ENCODE measurements at places on chromosomes 16 and 17. TPM values are rescaled to one million over a fixed set of nuclear protein-coding genes. Genes with fewer than 3 reads are reported as not detected.

- no peaks in the 10 kb centered on the region for H3K4me1 ChIP-seq
- no peaks in the 10 kb centered on the region for H3K27me3 ChIP-seq
- no peak overlapping the region for H3K4me3 ChIP-seq
- no peak overlapping the region for H3K27ac ChIP-seq
- H3K36me3 ChIP-seq: peaks cover 13% of the 10 kb centered on the region
Measured at GRCh38 chr16:88835818-88836217, 20.9 kb downstream of the GALNS start.

GRCh38 chr17:74892013-74892841, 1.2 kb downstream of the FADS6 start:
- no peaks in the 10 kb centered on the region for H3K4me1 ChIP-seq
- peaks cover 27% of the 10 kb centered on the region for H3K27me3 ChIP-seq
- no peak for DNase-seq
- H3K27ac ChIP-seq: no peak overlapping the region
- H3K36me3 ChIP-seq: no peaks in the 10 kb centered on the region
- peak overlapping the region; percentile 60 for H3K4me3 ChIP-seq

DNA sequence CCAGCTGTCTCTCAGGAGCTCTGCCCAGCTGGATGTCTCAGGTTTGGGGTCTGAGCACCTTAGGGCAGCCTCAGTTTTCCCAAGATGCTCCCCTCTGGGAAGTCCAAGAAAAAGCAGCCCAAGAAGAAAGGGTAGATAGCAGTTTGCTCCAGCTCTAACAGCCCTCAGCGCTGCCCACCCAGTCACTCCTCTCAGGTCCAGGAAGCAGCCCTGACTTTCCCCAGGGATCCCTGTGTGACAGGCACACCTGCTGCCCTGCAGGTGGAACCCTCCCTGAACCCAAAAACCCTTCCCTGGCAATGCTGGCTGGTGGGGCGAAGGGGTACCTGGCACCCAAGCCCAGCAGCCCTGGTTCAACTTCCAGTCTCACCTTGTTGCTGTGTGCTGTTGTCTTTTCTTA, 48.1 kb downstream of the BEAN1 start:
- DNase-seq: no peak
- H3K4me3 ChIP-seq: no peak overlapping the region
- no peaks in the 10 kb centered on the region for H3K36me3 ChIP-seq
- no peaks in the 10 kb centered on the region for H3K27me3 ChIP-seq
- no peak overlapping the region for H3K27ac ChIP-seq

- no peaks in the 10 kb centered on the region for H3K27me3 ChIP-seq
- no peaks in the 10 kb centered on the region for H3K36me3 ChIP-seq
- H3K4me1 ChIP-seq: no peaks in the 10 kb centered on the region
- no peak for DNase-seq
- H3K27ac ChIP-seq: no peak overlapping the region
- H3K4me3 ChIP-seq: no peak overlapping the region
Measured at GRCh38 chr17:79866791-79867518, 27.7 kb upstream of the CBX4 start.

GRCh38 chr17:82435103-82435502, 15.4 kb downstream of the CYBC1 start:
- no peak overlapping the region for H3K27ac ChIP-seq
- no peaks in the 10 kb centered on the region for H3K4me1 ChIP-seq
- H3K4me3 ChIP-seq: no peak overlapping the region
- no peaks in the 10 kb centered on the region for H3K27me3 ChIP-seq

DNA sequence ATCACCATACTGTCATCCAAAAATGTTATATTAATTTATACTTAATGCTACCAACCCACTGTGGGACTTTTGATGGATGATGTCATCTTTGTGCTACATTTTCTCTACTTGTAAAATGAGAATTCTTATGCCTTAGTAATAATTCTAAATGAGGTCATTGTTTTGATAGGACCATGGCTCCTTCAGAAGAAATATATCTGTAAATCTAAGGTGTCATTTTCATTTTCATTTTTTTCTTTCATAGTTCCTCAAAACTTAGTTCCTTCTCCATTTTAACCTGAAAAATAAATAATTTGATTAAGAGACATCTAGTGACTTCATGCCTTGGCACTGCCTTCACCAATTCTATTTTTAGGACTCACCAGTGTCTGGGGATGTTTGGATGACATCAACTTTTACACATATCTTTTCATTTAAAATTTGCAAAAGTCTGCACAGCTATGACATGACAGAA, 48.7 kb downstream of the GPRC5B start:
- H3K36me3 ChIP-seq: no peaks in the 10 kb centered on the region
- DNase-seq: no peak
- H3K27ac ChIP-seq: no peak overlapping the region
- no peaks in the 10 kb centered on the region for H3K27me3 ChIP-seq
- no peak overlapping the region for H3K4me3 ChIP-seq

Gene ABCC3
- 0.31 TPM for total RNA-seq

DNA sequence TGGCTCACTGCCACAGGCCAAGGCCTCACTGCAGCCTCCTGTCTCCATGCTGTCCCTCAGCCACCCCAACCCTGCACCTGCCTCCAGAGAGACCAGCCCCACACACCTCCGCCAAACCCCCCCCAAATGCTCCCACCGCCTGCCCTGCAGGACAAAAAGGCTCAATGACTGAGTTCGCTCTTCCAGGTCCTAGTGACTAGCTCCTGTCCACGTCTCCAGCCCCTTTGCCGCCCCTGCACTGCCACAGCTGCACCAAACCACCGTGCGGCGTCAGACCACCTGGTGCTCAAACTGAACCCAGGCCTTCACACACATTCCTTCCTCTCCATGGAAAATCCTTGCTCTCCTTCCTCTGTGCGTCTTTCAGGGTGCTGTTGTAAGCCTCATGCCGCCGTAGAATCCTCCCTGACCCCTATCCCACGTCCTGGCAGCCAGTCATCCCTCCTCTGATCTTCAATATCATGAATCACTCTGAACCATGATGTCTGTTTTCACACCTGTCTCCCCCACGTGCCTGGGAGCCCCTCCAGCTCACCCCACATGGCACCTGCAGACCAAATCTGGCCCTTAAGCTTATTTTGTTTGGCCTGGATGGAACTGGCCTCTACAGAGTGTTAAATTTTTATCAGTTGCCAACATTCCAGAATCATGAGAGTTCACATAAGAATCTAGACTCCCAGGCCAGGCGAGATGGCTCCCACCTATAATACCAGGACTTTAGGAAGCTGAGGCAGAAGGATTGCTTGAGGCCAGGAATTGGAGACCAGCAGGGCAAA, 4.3 kb upstream of the GSG1L start:
- no peak for DNase-seq
- no peak overlapping the region for H3K27ac ChIP-seq
- H3K36me3 ChIP-seq: no peaks in the 10 kb centered on the region
- H3K4me1 ChIP-seq: no peaks in the 10 kb centered on the region
- no peak overlapping the region for H3K4me3 ChIP-seq
- H3K27me3 ChIP-seq: peaks cover 8% of the 10 kb centered on the region

DNA sequence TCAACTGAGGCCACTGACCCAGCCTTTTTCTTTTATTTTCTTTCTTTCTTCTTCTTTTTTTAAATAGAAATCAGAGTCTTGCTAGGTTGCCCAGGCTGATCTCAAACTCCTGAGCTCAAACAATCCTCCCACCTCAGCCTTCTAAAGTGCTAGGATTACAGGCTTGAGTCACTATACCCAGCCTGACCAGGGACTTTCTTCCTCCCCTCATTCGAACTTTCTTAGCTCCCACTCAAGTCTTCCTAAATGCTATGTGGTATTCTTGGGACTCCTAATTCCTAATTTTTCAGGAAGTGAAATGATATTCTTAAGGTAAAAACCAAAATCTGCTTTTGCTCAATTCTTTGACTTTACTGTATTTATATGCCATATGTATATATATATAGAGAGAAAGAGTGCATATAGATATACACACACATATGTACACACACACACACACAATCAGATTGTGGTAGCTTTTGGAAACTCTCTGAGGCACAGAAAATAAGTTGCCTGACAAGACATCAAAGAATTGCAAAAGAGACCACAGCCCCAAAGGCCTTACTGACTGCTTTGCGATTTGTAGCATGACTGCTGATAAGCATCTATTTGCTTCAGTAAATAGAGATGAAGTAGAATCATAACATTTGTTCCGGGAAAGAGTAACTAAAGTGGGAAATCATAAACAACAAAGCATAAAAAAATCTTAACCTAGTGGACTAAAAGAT, 9.5 kb upstream of the AMZ2 start:
- H3K27ac ChIP-seq: no peak overlapping the region
- H3K4me1 ChIP-seq: no peaks in the 10 kb centered on the region
- no peaks in the 10 kb centered on the region for H3K36me3 ChIP-seq
- H3K4me3 ChIP-seq: no peak overlapping the region
- no peak for DNase-seq

Gene KIF19
- total RNA-seq: 0.18 TPM

Gene LGALS9C
- total RNA-seq: not detected

- no peak overlapping the region for H3K27ac ChIP-seq
- H3K27me3 ChIP-seq: peaks cover 39% of the 10 kb centered on the region
- peak; percentile 77 for DNase-seq
- peak overlapping the region; percentile 81 for H3K4me3 ChIP-seq
- peaks cover 7% of the 10 kb centered on the region for H3K4me1 ChIP-seq
- no peaks in the 10 kb centered on the region for H3K36me3 ChIP-seq
Measured at GRCh38 chr17:46819906-46820351, 1.4 kb upstream of the WNT3 start.

GRCh38 chr17:43900183-43900857, 7.0 kb downstream of the MPP2 start:
- no peaks in the 10 kb centered on the region for H3K27me3 ChIP-seq
- peaks cover 3% of the 10 kb centered on the region for H3K4me1 ChIP-seq
- peaks cover 15% of the 10 kb centered on the region for H3K36me3 ChIP-seq
- peak; percentile 96 for DNase-seq

Gene TXNL4B
- 9.9 TPM for total RNA-seq

Gene KRTAP2-1
- not detected for total RNA-seq

- H3K36me3 ChIP-seq: peaks cover 10% of the 10 kb centered on the region
- DNase-seq: no peak
- no peak overlapping the region for H3K4me3 ChIP-seq
Measured at GRCh38 chr16:22235839-22236745, 30.0 kb downstream of the EEF2K start.

- no peak for DNase-seq
- H3K4me1 ChIP-seq: no peaks in the 10 kb centered on the region
- H3K4me3 ChIP-seq: no peak overlapping the region
- H3K27ac ChIP-seq: no peak overlapping the region
Measured at GRCh38 chr16:405548-406506, 4.1 kb downstream of the DECR2 start.
